Uterus (tissue), 4 donors: ENCODE measurements at places on chromosomes 11 and 22.

DNA sequence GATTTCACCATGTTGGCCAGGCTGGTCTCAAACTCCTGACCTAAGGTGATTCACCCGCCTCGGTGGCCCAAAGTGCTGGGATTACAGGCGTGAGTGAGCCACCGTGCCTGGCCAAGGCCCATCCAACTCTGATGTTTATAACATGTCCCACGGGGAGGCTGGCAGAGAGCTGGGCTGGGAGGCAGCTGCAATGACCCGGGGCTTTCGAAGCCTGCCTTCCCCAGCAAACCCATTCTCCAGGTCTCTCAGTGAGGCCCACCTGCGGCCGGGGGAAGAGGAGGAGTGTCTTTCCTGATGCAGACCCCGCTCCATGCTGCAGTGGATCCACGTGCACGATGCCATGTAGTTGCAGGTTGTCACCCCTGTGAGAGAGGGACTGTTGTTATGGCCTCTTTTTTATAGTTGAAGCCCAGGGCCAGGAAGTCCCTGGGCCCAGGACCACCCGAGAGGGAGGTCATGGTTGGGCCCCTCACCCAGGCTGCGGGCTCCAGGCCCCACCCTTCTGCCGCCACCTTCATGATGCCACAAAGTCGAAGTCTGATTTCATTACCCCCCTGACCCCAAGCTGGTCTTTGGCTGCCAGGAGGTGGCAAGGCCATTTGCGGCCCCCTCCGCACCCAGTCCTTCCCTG lies 38.3 kb downstream of the KCNJ4 start:
- DNase-seq = no peak

GRCh38 chr11:59782080-59782479 lies 26.9 kb downstream of the STX3 start:
- no peak for DNase-seq

- DNase-seq = no peak
Observed at GRCh38 chr11:44016546-44017442, 31.0 kb upstream of the ACCSL start.

- DNase-seq = no peak
Observed at GRCh38 chr11:111531136-111531535, 9.4 kb upstream of the LAYN start.

GRCh38 chr11:30697032-30697431 lies 110.9 kb upstream of the MPPED2 start:
- DNase-seq = no peak
